Mesenteric fat pad (tissue), 1 donor: ENCODE measurements at places on chromosomes 3 and 15. TPM values are rescaled to one million over a fixed set of nuclear protein-coding genes. Genes with fewer than 3 reads are reported as not detected.
A peak's percentile ranks its signal among the peaks of the same experiment; 100 is the strongest.

DNA sequence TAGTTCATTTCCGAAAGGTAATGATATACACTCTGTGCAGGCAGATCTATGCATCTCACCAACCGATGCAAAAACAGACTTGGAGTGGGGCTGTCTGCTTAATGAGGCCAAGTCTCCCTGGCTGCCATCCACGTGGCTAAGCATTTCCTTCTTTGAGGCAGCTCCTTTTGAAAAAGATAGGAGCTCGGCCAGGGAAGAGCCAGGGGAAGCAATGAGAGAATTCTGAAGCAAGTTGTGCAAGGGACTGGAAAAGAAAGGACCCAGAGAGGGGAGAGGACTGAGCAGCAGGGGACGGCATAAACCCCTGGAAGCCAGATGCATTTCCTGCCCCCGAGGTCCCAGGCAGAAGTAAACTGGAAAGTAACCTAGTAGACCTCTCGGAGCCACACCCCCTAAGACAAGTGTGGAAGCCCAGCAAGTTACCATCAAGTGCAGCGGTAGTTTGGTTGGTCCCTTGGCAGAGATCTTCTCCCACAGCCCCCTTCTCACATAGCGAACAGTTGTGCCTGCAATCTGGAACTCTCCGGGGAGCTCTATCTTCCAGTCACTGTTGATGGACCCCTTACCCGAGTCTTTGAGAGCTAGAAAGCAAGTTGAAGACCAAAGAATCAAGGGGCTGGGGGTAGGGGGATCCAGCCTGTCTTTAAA lies 288.2 kb downstream of the ADAMTS17 start:
- peak; percentile 20 for DNase-seq

GRCh38 chr15:98514034-98514622 lies 134.2 kb upstream of the IGF1R start:
- DNase-seq: peak; percentile 14

GRCh38 chr3:15287565-15288330 lies 44.6 kb downstream of the SH3BP5 start:
- DNase-seq: no peak

Gene LYSMD2
- 9.7 TPM for total RNA-seq
